ENCODE measurements at places on chromosomes 1 and 21.

DNA sequence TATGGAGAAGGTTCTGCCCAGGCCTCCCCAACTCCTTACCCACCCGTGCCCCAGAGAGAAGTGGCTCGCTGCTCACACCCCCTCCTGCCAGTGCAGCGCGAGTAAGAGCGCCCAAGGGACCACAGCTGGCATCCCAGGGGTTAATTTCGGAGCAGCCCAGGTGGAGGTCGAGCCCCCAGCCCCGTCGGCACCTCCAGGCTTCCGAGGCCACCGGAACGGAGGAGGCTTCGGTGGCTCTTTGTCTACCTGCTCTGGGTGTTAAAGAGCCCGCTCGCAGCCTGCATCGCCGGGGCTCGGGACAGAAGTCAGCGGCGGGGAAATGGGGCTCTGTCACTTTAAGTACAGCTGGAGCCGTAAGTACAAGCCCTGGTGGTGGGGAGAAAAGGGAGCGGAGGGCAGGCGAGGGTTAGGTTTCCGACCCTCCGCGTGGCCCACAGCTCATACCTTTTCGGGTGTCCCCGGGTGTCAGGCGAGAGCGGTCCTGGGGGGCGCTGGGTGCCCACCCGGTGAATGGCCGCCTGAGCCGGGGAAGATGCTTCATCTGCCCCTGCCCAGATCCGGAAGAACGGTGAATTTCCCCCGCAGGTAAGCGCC lies 89.4 kb upstream of the IPO9 start:
- DNase-seq: peak; percentile 20

DNA sequence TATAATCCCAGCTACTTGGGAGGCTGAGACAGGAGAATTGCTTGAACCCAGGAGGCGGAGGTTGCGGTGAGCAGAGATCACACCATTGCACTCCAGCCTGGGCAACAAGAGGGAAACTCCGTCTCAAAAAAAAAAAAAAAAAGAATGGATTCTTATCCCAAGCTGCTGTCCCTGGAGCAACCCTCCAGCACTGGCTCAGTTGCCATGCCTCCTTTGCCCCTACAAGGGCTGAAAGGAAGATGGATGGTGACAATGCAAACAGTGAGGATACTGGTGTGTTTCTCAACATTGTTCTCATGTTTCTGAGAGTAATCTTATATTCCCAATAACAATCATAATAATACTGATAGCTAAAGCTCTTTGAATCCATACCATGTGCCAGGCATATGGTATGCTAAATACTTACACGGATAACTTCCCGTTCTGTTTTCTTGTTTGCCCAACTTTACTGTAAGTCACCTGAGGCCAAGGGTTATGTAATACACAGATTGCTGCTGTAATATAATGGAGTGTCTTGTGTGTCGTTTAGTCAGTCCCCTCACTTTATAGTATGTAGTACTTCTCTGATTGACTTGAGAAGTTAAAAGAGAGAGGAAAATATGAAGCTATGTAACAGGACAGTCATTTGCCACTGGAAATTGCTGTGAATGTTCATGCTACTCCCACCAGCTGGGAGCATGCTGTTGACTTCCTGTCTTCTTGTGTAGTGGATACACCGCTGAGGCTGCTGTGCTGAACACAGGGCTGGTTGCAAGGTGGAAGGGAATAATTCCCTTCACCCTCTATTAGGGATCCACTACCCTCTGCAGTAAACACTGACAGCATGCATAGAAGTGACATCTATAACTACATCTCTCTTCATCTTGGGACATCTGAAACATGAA lies 153.6 kb downstream of the CNIH3 start:
- no peak for DNase-seq

GRCh38 chr1:64038965-64039364 lies 164.5 kb upstream of the UBE2U start:
- DNase-seq: no peak

- no peak for DNase-seq
Observed at GRCh38 chr21:15257646-15258045, 192.8 kb upstream of the NRIP1 start.

DNA sequence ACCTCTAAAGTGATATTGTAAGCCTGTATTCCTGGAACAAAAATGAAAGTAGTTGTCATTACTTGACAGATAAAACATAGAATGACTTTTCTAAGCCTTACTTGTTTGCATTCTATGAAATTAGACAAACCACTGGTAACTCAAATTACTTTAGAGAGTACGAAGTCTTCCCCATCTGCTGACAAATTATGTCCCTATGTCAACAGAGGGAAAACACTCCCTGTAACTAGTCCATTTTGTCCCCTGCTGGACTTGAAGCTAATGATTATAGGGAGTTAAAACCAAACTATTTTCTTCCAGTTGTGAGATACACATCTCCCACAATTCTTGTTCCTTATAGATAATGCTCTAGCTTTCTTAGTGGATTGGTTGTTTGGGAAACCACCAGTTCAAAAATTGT lies 39.6 kb downstream of the GREM2 start:
- no peak for DNase-seq

DNA sequence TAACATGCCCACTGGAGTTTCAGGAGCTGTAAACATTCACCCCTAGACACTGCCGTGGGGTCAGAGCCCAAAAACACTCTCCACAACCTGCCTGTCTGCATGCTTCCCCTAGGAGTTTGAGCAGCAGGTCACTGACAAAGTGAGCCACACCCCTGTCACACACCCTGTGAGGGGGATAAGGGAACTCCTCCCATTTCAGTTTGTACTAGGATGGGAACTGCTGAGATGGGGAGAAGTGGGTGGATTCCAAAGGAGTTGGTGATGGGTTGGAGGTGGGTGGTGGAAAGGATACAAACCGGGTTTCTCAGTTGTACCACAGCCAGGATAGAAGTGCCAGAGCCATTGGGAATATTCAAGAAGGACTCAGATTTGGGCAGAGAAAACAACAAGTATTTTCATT lies 140.2 kb downstream of the MIS18A start:
- DNase-seq: no peak

- DNase-seq: no peak
Observed at GRCh38 chr1:203860396-203861025, 888 bp upstream of the SNRPE start.

DNA sequence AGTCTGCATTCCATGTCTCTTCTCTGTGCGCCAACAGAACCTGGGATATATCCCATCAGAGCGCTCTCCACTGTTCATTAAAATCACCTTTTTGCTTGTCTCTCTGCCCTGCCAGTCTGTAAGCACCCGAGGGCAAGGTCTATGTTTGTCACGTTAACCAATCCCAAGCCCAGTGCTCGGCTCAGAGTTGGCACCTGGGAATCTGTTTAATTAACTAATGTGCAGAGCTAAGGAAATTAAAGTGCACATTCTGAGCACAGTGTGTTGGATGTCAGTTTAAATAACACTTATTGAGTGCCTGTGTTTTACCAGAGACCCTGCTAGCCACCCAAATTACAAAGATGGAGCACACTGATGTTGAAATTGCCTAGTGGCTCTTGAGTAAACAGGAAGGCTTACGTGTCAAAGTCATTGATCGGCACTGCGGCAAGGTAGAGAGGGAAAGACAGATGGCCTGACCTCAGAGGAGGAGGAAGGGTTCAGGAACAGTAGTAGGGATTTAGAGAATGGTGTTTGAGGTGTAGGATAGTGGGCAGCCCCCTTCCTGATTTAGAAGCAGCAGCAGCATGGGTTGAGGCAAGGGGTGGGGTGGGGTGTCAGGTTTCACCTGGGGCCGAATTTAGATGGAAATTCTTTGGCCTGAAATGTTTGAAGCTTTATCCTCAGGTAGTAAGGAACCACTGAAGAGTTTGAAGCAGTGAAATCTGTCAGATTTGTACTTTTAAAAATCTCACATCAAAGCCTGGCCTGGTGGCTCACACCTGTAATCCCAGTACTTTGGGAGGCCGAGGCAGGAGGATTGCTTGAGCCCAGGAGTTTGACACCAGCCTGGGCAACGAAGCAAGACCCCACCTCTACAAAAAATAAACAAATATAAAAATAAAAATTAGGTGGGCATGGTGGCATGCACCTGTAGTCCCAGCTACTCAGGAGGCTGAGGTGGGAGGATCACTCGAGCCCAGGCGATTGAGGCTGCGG lies 7.7 kb downstream of the ARMH1 start:
- no peak for DNase-seq

All from activated CD4-positive, CD25-positive, alpha-beta regulatory T cell (primary cell).